SIG-M5 (cell line): ENCODE measurements at places on chromosomes 11 and 22.

GRCh38 chr22:32917577-32918354, 116.3 kb downstream of the TIMP3 start:
- no peak for DNase-seq

GRCh38 chr22:48152164-48152775, 1389.8 kb downstream of the TBC1D22A start:
- DNase-seq, result no peak

- no peak for DNase-seq
These were observed 19.8 kb upstream of the CDON start for GRCh38 chr11:126082251-126083109.

DNA sequence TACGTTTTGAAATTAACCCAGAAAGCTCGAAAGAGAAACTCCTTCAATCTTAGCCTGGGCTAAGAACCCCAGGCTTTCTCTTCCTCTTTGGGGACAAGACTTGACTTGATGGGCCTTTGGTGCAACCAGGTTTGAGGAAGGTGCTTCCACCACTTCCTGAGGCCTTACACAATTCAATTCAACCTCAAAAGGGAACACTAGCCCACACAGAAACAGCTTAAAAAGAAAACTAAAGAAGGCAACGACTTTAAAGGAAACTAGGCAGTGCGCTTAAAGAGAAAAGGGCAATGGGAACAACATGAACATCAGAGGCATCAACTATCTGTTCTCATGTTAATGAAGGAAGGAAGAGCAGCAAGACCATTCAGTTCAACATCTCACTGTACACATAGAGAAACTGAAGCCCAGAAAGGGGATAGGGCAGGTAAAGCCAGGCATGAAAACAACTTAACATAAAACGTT, 24.8 kb downstream of the PAK1 start:
- peak; percentile 65 for DNase-seq

- no peak for DNase-seq
These were observed 21.9 kb downstream of the IGSF9B start for GRCh38 chr11:133934599-133935550.

GRCh38 chr11:33259869-33260268, 2.7 kb downstream of the HIPK3 start:
- DNase-seq, result no peak

DNA sequence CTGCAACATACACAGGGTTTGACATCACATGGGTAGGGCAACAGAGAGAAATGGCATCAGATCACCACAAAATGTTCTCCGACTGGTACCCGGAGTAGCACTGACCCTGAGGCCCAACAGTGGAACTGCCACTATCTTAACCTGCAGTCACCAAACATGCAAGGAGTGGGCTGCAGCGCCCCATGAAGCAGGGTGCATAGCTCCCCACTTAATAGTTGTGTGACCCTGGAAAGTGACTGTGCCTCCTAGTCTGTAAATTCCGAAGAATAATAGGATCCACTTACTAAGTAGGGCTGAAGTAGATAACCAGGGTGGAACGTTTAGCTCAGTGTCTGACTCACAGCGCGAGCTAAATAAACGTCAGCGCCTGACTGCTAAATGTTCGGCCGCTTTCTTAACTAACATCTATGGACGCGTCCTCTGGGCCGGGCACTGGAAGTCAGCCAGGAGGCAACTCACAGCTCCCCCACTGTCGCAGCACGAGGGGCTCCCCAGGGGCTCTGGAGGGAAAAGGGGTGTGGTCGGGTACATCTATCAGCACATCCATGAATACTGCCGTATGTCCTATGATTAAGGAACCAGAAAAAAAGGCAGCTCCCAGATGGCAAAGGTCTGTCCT, 777 bp downstream of the LTO1 start:
- DNase-seq, result no peak
